Left ventricle myocardium inferior (tissue), 1 donor: ENCODE measurements at places on chromosomes 13 and 19. TPM values are rescaled to one million over a fixed set of nuclear protein-coding genes. Genes with fewer than 3 reads are reported as not detected.
A peak's percentile ranks its signal among the peaks of the same experiment; 100 is the strongest.

The ATP8B3 gene
- total RNA-seq = 0.41 TPM

The EDNRB gene
- total RNA-seq = 25.6 TPM

The PSG2 gene
- not detected for total RNA-seq

The BBC3 gene
- total RNA-seq = 3.9 TPM

The NLRP11 gene
- total RNA-seq = not detected

The COL5A3 gene
- 8.7 TPM for total RNA-seq

DNA sequence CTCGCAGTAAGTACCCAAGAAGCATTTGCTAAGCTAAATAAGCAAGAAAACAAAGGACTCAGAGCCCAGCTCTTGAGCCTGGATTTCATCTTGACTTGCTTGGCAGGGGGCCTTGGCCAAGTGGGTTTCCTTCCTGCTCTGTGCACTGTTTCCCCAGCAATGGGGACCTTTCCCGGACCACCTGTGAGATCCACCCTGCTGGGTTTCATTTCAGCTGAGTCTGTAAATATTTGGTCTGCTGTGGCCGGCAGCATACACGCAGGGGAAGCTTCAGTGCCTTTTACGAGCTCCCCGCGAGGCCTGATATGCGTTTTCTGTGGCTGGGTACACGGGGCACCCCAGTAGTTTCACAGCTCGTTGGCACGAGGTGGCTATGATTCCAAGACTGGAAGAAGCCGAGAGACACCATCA lies 12.4 kb upstream of the TINCR start:
- no peak for DNase-seq
- no peak overlapping the region for H3K27ac ChIP-seq
- H3K27me3 ChIP-seq = no peaks in the 10 kb centered on the region
- peaks cover 18% of the 10 kb centered on the region for H3K36me3 ChIP-seq
- peaks cover 8% of the 10 kb centered on the region for H3K4me1 ChIP-seq
- H3K4me3 ChIP-seq = no peak overlapping the region

DNA sequence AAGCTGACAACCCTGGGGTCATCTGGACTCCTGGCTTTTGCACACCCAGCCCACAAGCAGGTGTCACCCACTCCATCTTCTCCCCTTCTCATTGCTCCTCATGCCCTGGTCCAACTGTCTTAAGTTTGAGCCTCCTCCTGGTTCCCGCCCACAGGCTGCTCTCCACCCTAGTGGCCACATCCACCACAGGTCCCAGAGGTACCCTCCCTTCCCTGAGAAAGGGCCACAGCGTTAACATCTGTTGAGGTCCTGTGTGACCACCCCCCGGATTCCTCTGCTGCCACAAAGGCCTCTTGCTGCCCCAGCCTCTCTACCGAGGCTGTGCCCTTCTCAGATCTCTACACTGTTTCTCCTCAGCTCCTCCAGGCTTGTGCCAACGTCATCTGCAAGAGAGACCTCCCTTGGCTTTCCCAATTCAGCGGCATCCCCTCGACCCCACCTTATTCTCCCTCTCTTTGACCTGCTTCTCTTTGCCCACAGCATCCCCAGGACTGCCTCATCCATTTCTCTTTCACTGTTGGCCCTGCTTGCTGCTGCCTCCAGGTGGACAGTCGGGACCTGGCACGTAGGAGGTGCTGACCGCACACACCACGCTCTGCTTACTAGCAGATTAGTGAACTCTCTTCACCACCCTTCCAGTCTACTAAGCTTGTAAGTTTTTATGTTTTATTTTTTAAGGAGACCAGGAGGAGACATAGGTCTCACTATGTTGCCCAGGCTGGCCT lies 33.3 kb downstream of the SUGP2 start:
- peaks cover 19% of the 10 kb centered on the region for H3K4me1 ChIP-seq
- DNase-seq = no peak
- peaks cover 77% of the 10 kb centered on the region for H3K36me3 ChIP-seq
- no peak overlapping the region for H3K4me3 ChIP-seq
- H3K27me3 ChIP-seq = no peaks in the 10 kb centered on the region

DNA sequence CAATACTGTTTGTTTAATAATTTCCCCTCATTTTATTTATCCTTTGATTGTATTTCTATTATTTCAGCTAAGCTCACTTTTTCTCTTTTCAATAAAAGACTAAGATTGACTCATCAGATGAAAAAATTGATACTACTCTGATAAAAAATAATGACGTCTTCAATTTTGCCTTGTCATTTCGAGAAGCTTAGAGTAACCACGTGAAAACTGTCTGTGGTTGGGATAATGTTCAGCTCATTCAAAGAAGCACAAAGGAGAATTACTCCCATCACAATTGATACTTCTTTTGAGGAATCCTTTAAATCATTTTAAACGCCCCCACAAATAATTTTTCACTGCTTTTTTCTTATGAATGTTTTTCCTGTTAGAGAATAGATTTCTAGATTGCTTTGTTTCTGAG lies 318.7 kb upstream of the SLITRK1 start:
- H3K27ac ChIP-seq = no peak overlapping the region
- H3K27me3 ChIP-seq = no peaks in the 10 kb centered on the region
- no peaks in the 10 kb centered on the region for H3K4me1 ChIP-seq
- no peaks in the 10 kb centered on the region for H3K36me3 ChIP-seq
- no peak for DNase-seq

GRCh38 chr13:113544896-113545295 lies 39.7 kb upstream of the TFDP1 start:
- H3K4me3 ChIP-seq = no peak overlapping the region
- peaks cover 48% of the 10 kb centered on the region for H3K4me1 ChIP-seq
- H3K27ac ChIP-seq = peak overlapping the region; percentile 76
- peaks cover 26% of the 10 kb centered on the region for H3K36me3 ChIP-seq

DNA sequence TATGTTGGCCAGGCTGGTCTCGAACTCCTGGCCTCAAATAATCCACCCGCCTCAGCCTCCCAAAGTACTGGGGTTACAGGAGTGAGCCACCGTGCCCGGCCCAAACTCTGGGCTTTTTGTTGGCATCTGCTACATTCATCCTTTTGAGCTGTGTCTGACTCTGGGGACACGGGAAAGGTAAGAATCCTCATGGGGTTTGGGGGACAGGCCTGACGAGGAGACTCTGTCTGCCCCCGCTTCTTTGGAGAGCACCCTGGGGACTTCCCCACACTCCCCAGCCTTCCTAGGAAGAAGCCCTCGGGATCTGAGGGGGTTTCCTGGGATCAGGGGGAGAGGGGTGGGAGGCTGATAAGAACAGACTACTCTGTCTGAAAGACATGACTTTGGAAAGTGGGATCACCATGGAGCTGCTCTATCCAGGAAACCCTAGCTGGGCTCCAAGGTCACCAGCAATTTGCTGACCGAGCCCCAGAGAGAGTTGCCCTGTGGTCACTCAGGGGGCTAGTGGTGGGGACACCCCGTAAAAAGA lies 8.1 kb upstream of the FCER2 start:
- H3K4me3 ChIP-seq = no peak overlapping the region
- H3K27ac ChIP-seq = no peak overlapping the region
- H3K4me1 ChIP-seq = no peaks in the 10 kb centered on the region
- H3K27me3 ChIP-seq = peaks cover 15% of the 10 kb centered on the region
- no peak for DNase-seq

- peaks cover 10% of the 10 kb centered on the region for H3K4me1 ChIP-seq
- no peak overlapping the region for H3K27ac ChIP-seq
- no peak overlapping the region for H3K4me3 ChIP-seq
- H3K27me3 ChIP-seq = peaks cover 65% of the 10 kb centered on the region
- no peaks in the 10 kb centered on the region for H3K36me3 ChIP-seq
- DNase-seq = no peak
Measured at GRCh38 chr19:35533822-35534392, 651 bp downstream of the GAPDHS start.

GRCh38 chr19:44745341-44745831 lies 3.1 kb upstream of the BCL3 start:
- peak overlapping the region; percentile 98 for H3K27ac ChIP-seq
- H3K4me3 ChIP-seq = peak overlapping the region; percentile 20
- H3K4me1 ChIP-seq = peaks cover 90% of the 10 kb centered on the region
- peaks cover 6% of the 10 kb centered on the region for H3K36me3 ChIP-seq
- DNase-seq = peak; percentile 86

DNA sequence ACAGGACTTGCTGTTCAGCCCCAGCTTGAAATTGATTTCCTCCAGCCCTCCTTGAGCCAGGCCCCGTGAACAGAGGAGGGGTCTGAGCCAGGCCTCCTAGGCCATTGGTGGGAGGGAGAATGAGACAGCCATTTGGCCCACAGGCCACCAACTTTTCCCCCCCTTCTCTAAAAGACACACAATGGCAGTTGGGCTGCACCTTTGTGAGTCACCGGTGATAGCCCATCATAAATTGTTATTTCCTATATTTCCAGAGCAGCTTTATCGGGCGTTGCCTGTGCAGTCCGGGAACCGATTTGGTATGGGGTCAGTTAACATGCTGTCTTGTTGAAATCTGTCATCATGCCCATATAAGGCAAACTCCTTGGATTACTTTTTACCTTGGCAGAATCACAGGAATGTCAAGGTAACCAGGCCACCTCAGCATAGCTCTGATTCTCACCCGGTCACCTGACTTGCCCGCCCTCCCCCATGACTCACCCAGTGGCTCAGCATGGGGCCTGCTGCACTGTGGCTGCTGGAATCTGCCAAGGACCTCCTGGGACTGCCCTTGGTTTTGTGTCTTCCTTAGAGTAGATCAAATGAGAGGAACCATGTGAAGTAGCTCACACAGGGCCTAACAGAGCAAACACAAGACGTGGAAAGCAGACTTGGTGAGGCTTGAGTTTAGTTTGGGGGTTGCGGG lies 36.1 kb downstream of the ACTN4 start:
- H3K36me3 ChIP-seq = no peaks in the 10 kb centered on the region
- H3K27ac ChIP-seq = peak overlapping the region; percentile 91
- no peak overlapping the region for H3K4me3 ChIP-seq
- no peaks in the 10 kb centered on the region for H3K27me3 ChIP-seq

- DNase-seq = no peak
- H3K4me1 ChIP-seq = no peaks in the 10 kb centered on the region
- no peaks in the 10 kb centered on the region for H3K27me3 ChIP-seq
- H3K36me3 ChIP-seq = no peaks in the 10 kb centered on the region
- H3K4me3 ChIP-seq = no peak overlapping the region
- H3K27ac ChIP-seq = no peak overlapping the region
Measured at GRCh38 chr13:84774111-84774510, 891.8 kb upstream of the SLITRK1 start.

DNA sequence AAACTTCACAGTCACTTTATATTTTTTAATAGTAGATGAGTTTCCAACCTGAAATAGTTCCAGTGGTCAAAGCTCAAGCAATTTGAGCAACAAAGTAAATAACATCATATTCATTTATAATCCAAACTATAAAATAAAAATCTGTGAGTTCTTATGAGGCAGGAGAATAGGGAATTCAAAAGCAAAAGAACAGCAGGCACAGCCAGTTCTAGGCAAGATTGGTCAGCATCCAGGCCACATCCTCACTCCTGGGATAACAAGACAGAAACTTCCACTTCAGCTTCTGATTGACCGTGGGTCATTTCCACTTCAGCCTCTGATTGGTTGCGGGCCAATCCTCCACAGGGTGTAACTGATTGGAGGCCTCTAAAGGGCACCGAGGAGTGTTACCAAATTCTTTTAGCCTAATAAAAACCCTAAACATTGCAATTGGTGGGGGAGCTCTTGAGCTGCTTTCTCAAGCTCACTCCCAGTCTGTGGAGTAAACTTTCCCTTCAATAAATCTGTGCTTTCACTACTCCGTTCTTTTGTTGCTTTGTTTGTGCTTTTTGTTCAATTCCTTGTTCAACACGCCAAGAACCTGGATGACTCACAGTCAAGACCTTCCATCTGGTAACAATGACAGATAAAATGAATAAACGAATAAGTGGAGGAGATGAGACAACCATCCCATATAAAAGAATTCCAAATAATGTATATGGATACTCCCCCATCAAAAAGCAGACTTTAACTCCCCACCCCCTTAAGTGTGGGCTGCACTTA lies 42.6 kb upstream of the AMER2 start:
- no peaks in the 10 kb centered on the region for H3K36me3 ChIP-seq
- H3K27me3 ChIP-seq = no peaks in the 10 kb centered on the region
- H3K27ac ChIP-seq = no peak overlapping the region

GRCh38 chr19:28213470-28214082 lies 999.4 kb downstream of the UQCRFS1 start:
- peaks cover 20% of the 10 kb centered on the region for H3K27me3 ChIP-seq
- H3K36me3 ChIP-seq = no peaks in the 10 kb centered on the region
- H3K4me1 ChIP-seq = no peaks in the 10 kb centered on the region
- H3K27ac ChIP-seq = no peak overlapping the region

- no peaks in the 10 kb centered on the region for H3K27me3 ChIP-seq
- DNase-seq = no peak
- peak overlapping the region; percentile 67 for H3K27ac ChIP-seq
- H3K36me3 ChIP-seq = no peaks in the 10 kb centered on the region
Measured at GRCh38 chr13:23289917-23290357, 109.2 kb downstream of the SGCG start.

DNA sequence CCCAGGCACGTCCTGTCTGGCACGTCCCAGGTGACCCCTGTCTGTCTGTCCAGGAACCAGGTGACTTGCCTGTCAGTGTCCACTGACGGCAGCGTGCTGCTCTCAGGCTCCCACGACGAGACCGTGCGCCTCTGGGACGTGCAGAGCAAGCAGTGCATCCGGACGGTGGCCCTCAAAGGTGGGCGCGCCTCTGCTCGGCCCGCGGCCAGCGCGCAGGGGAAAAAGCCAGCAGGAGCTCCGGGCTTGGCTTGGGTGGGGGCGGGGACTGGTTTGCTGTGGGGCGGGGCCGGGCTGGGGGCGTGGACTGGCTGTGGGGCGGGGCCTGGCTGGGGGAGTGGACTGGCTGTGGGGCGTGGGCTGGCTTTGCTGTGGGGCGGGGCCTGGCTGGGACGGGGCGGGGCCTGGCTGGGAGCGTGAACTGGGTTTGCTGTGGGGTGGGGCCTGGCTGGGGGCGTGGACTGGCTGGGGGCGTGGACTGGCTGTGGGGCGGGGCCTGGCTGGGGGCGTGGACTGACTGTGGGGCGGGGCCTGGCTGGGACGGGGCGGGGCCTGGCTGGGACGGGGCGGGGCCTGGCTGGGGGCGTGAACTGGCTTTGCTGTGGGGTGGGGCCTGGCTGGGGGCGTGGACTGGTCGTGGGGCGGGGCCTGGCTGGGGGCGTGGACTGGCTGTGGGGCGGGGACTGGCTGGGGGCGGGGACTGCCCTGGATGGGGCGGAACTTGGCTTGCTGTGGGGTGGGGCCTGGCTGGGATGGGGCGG lies 7.2 kb downstream of the WDR18 start:
- peaks cover 8% of the 10 kb centered on the region for H3K4me1 ChIP-seq
- DNase-seq = no peak
- no peak overlapping the region for H3K4me3 ChIP-seq

DNA sequence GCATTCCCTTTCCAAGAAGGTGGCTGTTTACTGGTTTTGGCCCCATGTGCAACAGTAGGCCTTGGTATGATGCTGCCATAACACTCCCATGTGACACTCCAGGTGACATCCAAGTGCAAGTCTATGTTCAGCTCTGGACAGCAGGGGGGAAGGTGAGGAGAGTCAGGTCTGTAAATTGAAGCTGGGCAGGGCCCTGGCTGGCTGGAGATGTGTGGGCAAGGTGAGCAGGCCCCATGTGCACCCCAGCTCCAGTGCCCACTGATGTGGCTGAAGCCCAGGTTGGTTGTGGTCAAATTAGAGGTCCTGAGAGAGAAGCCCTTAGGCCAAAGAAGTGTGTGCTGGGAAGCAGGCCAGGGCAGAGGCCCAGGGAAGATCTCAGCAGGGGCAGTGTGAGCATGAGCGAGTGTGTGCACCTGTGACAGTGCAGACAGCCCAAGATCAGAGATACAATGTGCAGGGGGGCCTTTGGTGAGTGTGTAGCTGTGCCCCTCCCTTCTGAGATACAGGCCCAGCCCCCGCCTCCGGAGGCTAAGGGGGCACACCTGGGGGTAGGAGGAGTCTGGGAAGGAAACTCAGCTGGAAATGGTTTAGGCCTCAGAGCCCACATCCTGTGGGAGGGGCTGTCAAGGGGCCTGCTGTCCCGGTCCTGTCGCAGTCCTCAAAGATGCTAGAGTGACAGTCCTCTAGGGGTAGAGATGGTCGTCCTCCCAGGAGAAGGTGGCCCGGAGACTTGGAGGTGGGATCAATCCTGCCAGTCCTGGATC lies 18.6 kb downstream of the DEDD2 start:
- H3K27me3 ChIP-seq = no peaks in the 10 kb centered on the region
- H3K36me3 ChIP-seq = peaks cover 53% of the 10 kb centered on the region
- peaks cover 27% of the 10 kb centered on the region for H3K4me1 ChIP-seq
- H3K27ac ChIP-seq = peak overlapping the region; percentile 36
- DNase-seq = no peak
